Stimulated activated CD4-positive, alpha-beta T cell treated with anti-CD3 and anti-CD28 coated beads, TNF-alpha, amount 100 ng/mL, for 1 hour (primary cell): ENCODE measurements at places on chromosomes 1 and 21.

- DNase-seq: no peak
Observed at GRCh38 chr1:6080469-6080868, 34.8 kb downstream of the KCNAB2 start.

DNA sequence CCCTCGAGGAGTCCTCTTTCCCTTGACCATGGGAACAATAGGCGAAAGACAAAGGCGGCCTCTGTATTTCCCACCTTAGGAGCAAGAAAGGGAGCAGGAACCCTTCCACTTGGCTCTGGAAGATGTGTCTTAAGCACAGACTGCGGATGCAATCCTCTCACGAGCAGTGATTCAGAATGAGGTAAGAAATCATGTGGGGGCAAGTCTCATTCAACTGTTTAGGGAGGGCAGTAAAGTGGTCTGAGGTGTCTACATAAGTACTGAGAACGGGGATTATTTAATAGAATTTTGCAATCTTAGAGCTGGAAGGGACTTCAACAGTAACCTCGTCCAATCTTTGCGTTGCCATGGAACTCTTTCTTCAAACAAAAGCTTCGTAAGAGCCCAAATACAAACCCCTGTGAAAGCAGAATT, 1.6 kb upstream of the DYRK3 start:
- DNase-seq: no peak

DNA sequence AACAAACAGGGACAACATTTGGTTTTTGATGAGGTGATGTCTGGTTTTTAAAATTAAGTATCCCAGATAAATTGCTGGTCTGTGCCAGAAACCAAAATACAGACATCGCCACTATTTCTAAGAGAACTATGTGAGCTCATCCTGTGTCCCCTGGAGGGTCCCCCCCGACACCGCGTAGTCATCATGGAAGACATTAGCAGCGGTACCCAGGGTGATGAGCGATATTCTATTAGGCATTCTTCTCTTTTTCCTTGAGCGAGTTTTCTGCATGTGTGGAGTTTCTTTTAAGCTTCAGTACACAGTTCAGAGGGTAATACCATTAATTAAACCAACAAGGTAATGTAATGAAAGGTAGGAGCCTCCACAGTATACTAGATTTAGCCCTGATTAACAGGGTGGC, 26.5 kb downstream of the KAZN start:
- DNase-seq: no peak

DNA sequence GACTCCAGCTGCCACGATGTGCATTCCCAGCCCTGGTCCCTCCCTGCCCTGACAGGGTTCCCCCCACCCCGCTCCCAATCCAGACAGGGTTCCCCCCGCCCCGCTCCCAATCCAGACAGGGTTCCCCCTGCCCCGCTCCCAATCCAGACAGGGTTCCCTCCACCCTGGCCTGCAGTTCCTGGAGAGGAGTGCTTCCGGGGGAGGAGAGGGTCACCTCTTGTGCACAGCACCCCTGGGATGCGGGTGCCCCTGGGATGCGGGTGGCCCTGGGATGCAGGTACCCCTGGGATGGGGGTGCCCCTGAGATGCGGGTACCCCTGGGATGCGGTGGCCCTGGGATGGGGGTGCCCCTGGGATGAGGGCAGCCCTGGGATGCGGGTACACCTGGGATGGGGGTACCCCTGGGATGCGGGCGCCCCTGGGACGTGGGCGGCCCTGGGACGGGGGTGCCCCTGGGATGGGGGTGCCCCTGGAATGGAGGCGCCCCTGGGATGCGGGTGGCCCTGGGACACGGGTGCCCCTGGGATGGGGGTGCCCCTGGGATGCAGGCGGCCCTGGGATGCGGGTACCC, 36.7 kb upstream of the SLC19A1 start:
- no peak for DNase-seq

DNA sequence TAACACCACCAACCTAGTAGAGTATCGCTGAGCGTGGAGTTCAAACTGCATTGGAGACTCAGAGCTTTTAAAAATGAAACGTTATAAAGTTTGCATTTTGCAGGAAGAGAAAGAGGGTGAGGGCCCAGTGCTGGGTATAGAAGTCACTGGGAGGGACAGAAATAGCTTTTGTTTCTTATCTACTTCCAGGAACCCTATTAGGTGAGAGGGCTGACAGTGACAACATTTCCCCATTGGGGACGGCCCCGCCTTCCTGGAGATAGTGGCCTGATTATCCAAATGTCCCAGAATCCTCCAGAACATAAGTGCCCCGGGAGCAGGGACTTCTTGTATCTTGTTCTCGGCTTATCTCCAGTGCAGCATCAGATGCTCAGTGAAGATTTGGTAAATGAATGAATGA, 574.9 kb downstream of the PTPRU start:
- no peak for DNase-seq

DNA sequence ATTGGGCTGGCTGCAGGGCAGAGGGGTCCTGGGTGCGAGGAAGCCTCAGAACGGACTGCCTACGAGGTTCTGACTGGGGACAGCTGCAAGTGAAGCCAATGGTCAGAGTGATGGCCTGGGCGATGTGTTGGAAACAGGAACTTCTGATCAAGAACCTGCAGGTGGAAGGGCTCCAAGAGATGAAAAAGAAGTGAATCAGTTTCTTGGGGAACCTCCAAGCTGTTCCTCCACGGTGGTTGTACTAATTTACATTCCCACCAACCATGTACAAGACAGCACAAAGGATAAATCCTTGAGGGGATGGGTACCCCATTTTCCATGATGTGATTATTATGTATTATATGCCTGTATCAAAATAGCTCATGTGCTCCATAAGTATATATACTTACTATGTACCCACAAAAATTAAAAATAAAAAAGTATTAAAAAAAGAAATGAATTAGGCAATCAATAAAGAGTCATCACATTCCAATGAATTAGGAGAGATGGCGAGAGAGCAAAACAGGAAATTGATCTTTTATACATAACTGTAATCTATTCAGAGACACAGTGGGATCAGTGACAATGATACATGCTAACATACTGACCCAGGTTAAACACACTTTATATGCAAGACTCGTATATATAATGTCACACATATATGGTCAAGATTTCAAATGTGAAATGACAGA, 58.1 kb downstream of the PTPN14 start:
- no peak for DNase-seq

GRCh38 chr1:95117207-95118066, at the start of gene TLCD4:
Gene TLCD4 (plus strand): TSS chr1:95117355. CDS start chr1:95143902, 26,547 bp downstream.
- DNase-seq: no peak

DNA sequence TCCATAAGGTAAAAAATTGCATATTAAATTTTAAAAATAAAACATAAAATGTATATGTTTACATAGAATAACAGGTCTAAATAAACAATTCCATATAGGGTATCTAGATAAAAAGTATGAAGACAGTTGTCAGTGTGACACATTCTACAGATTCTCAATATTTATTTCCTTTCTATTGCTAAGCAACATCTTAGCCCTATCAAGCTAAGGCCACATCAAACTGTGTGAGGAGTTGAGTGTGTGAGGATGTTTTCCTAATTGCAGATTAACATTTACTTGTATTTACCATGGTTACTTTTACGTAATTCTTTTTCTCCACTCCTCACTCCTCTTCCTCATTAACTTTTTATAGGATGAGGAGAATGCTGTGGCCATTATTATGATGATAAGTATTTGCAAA, 41.9 kb upstream of the MCOLN3 start:
- no peak for DNase-seq

GRCh38 chr1:160489513-160490261, 33.4 kb downstream of the SLAMF6 start:
- no peak for DNase-seq
